Activated CD4-positive, alpha-beta T cell treated with anti-CD3 and anti-CD28 coated beads, Interleukin-2, amount 10 ng/mL, durations not matched to agents 7 days and 5 days (primary cell): ENCODE measurements at places on chromosomes 3 and 15.

- no peak for DNase-seq
Measured at GRCh38 chr3:149288655-149289054, 44.8 kb downstream of the TM4SF18 start.

DNA sequence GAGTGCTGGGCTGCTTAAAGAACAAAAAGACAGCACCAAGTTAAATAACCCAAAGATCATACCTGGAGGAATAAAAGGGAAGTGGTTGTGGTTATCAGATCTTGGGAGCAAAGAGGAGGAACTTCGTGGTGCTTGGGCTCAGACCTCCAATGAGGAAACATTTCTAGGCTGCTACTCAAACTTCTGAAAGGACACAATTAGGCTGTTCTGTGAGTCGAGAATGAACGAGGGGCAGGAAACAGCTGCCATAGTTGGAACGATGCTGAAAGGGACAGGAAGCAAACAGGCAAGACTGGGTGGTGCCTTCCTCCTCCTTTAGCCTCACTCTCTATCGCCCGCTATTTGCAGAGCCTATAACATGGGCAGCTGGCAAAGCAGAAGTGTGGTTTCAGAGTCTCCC is 276.3 kb upstream of the ARRDC4 start:
- no peak for DNase-seq

GRCh38 chr3:43316783-43317460 is 30.6 kb downstream of the SNRK start:
- DNase-seq, result no peak

DNA sequence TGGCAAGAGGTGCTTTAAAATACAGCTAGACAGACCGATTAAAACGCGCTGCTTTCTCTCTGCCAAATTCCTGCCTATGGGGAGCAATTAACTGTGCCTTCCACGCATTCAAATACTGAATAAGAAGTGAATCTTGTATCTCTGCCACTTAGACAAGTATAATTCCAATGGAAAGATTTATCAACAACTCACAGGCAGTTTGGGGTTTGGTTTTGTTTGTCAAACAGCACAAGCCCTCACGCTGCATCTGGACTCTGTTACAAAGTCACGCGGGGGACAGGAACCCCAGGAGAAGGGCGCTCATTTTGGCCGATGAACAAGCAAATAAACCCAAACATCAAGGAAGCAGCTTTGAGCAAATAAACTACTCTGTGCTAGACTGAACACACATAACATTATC is 61.8 kb upstream of the TMCO5A start:
- no peak for DNase-seq

DNA sequence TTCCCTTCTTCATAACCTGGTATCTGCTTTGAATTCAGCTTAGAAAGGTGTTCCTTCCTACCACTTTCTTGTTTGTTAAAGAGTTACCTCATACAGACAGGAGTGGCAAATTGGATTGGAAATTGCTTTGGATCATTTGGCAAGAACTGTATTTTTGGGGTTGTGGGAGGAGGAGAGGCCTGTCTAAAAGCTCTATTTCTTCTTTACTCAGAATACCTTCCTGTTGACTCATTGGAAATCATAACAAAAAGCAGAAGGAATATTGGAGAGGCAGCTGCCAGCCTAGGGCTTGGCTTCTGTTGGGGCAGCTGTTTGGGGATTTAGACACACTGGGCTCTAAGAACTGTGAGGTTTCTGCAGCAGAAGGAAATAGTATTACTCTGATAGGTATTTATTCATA is 14.2 kb downstream of the IQGAP1 start:
- no peak for DNase-seq

GRCh38 chr3:171142985-171143384 is 116.5 kb upstream of the SLC2A2 start:
- no peak for DNase-seq

- no peak for DNase-seq
Measured at GRCh38 chr3:33722626-33723370, 4.7 kb upstream of the CLASP2 start.

DNA sequence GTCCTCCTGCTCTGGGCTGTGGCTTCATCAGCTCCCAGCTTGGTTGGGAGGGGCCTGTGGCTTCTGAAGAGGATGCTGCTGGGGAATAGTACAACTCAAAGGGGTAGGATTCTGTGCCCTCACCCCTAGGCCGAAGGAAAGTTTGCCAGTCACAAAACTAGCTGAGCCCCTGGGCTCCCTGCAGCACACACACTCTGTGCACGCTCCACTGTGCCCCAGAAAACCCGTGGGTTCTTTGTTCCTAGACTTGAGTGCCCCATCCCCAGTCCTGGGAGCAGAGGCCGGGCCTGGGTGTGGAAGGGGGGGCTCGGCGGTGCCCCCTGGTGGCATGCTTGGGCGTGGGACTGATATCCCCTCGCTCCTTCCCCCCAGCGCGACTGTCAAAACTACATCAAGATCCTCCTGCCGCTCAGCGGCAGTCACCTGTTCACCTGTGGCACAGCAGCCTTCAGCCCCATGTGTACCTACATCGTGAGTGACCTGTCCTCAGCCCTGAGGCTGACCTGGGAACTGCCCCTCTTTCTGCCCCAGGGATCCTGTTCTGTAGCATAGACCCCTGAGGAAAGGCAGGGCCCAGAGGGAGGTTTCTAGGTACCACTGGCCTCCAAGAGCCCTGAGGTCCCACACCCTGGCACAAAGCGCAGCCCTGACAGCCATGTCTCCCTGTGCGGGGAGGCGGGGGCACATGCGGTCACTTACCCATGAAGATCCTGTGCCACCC is 14.2 kb downstream of the CIB1 start:
- peak; percentile 52 for DNase-seq

- DNase-seq, result peak; percentile 8
Measured at GRCh38 chr3:197793247-197793646, 2.2 kb downstream of the LRCH3 start.

DNA sequence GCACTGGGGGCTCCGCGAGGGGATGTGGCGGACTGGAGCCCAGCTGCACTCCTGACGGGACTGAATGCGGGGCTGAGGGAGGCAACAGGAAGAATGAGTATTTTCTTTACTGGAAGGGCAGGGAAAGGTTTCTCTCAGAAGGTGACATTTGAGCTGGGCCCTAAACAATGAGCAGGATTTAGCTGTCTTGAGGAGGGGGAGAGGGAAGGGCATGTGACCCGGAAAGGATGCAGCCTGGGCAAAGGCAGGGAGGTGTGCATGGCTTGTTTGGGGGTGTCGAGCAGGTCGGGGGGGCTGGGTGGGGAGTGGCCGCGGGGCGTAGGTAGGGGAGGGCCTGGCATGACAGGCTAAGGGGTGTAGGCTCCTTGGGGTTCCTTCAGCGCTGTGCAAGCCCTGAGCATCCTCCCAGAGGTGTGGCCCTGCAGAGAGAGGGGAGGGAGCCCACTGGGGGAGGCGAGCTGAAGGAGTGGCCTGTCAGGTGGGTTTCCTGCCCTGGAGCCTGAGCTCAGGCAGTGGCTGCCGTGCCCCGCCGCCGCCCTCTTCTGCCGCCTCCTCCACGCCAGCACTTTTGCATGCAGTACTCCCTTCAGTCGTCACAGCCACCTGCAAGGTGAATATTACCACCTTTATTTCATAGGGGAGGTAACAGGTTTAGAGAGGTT is 17.2 kb upstream of the ANKDD1A start:
- peak; percentile 95 for DNase-seq

DNA sequence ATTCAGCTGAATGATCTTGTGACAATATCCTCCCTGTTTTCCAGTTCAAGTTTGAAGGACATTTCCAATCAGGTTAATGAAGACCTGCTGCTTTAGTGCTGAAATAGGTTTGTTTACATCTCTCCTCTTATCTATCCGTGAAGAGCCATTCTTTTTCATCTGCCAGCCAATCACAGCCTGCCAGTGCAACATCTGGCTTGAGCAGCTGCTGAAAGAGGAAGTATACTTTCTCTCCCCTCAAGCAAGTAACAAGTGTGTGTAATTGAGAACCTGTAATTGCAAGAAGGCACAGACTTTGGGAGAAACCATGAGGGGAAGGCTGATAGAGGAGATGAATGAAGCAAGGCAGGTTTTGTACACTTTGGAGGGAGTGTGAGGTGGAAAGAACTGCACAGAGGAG is 404.3 kb downstream of the AGBL1 start:
- DNase-seq, result no peak

GRCh38 chr3:27607370-27607769 is 114.8 kb downstream of the EOMES start:
- no peak for DNase-seq

DNA sequence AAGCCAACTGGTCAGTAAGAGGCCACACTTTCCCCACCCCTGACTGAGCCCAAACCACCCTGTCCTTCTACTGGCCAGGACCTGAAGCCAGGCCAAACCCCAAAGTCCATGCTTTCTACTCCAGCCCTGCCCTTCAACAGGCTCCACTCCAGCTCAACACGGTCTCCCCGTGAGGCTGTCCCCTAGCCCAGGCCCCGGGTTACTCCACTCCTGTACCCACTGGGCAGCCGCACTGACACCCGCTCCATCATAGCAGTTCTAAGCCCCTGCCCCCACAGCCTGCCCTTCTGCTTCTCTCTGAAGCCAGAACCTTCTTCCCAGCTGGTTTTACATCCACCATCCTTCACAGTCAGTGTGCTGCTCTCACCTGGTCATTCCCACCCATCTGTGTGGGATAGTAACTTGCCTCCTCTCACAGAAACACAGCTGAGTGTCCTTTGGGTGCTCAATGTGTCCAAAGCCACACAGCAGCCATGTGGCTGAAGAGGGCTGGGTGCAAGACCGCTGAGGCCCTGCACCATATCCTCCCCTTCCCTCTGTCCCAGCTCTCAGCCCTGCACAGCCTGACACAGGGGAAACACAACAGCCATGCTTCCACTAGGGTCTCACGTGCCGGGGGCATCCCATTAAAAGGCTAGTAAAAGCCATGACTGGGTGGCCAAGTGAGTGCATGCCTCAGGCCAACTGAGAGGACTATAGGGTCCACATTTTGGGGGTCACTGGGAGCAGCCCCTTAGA is 38.1 kb downstream of the TLE3 start:
- DNase-seq, result no peak

DNA sequence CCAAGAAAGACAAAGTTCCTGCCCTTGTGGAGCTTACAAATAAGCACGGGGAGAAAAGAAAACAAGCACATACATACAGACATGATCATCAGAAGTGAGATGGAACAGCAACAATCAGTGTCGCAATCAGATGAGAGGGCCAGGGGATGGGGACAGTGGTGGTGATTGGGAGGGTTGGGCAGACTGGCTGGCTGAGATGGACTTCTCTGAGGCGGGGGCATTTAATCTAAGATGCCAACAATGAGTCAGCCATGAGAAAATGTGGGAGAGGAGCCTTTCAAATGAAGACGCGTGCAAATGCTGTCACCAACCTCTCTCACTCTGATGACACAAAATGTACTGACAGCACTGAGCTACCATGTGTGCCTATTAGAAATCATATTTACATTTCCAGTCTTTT is 81.4 kb downstream of the NCEH1 start:
- DNase-seq, result no peak

- no peak for DNase-seq
Measured at GRCh38 chr15:70047386-70048197, 50.1 kb downstream of the TLE3 start.

GRCh38 chr3:32302601-32303398 is 64.3 kb downstream of the CMTM8 start:
- no peak for DNase-seq

DNA sequence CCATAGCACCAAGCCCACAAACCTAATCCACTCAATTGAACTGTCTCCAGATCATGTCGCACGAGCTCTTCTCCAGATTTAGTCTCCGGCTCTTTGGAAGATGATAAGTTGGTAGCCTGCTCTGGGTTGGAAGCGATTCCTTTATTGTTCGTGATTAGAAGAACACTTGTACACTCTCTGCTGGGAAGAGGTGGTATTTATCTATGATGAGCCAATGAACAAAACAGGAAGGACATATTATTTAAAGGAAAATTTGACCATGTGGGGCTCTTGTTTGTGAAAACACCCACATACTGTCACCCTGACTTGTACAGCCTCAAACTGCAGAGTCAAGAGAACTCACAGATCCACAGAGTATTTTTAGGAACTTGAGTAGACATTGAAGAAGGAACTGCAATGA is 54.4 kb downstream of the MYZAP start:
- no peak for DNase-seq

GRCh38 chr15:98612490-98613110 is 35.7 kb upstream of the IGF1R start:
- DNase-seq, result peak; percentile 10

GRCh38 chr3:128933213-128933921 is 53.9 kb downstream of the ACAD9 start:
- DNase-seq, result no peak

DNA sequence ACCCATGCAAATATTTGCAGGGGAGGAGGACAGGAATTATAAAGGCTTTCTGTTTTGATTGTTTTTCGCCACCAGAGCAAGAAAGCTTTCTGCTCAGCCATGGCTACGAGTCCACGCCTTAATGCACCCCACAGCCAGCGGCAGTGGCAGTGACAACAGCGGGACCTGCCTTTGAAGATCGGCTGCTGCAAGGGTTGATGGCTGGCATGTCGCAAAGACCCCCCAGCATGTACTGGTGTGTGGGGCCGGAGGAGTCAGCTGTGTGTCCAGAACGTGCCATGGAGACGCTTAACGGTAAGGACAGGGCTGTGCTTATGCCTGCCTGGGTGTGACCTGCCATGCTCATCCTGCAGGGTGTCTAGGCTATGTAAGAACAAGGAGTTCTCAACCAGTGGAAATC is 5.3 kb downstream of the LRRK1 start:
- no peak for DNase-seq

GRCh38 chr3:69232482-69232881 is 110.1 kb upstream of the LMOD3 start:
- DNase-seq, result no peak

DNA sequence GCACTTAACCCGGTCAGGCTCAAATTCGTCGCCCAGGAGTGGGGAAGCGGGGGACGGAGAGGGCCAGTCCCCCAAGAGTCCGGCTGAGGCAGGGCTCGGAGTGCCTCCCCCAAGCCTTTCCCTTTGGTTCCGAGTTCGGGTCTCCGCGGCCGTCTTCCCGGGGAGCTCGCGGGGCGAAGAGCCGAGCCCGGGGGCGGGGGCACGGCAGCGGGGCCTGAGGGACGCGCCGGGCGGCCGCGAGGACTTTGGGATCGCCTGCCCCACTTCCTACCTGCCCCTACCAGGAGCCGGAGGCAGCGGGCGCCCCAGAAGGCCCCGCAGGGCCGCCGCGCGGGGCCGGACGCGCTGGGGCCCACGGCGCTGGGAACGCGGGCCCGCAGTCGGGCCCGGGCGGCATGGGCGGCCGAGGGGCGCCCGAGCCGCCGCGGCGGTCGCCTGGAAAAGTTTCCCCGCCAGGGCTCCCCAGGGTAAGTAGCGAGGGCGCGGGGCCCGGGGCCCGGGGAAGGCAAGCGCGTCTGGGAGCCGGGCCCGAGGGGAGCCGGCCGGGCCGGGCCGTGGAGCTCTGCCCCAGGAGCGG is 2.8 kb downstream of the FURIN start:
- no peak for DNase-seq
